ENCODE measurements at places on chromosomes 6 and 20.

GRCh38 chr20:38167851-38168760, 3.0 kb upstream of the TGM2 start:
- DNase-seq: peak; percentile 98

DNA sequence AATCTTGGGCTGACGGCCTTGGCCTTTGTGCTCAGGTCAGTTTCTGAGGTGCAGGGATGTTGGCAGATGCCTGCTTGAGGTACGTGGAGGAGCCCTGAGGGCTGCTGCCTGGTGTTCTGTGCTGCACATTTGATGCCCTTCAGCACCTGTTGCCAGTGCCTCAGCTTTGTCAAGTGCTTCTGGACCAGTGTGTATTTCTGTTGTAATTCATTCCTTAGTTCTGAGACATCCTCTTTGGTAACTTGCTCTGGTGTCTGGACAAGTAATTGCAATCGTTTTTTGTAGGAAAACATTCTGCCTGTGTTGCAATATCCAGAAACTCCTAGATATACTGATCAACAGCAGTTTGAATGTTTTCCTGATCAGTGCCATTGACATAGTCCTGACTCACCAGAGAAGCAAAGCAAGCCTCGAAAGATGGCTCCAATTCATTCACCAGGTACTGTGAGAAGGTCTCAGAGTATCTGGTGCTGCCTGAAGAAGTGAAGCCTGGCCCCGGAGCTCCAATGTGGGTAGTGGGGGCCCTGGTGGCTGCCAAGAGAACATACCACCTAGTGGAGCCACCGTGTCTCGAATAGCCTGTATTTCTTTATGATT, 26.7 kb downstream of the ZNF337 start:
- DNase-seq: no peak

DNA sequence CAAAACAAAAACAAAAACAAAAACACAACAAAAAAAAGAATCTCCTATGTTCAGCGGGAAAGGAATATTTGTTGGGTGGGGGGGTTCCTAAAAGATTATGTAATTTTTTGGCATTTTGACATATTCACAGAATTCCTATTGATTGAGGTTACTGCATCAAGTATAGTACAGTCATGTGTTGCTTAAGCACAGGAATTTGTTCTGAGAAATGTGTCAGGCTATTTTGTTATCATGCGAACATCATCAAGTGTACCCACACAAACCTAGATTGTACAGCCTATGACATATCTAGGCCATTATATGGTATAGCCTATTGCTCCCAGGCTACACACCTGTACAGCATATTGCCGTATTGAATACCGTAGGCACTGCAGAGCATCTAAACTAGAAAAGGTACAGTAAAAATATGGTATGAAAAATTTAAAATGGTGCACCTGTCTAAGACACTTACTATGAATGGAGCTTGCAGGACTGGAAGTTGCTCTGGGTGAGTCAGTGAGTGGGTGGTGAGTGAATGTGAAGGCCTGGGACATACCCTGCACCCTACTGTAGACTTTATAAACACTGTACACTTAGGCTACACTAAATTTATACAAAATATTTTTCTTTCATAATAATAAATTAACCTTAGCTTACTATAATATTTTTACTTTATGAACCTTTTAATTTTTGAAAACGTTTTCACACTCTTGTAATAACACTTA, 110.6 kb downstream of the CDKAL1 start:
- DNase-seq: no peak

DNA sequence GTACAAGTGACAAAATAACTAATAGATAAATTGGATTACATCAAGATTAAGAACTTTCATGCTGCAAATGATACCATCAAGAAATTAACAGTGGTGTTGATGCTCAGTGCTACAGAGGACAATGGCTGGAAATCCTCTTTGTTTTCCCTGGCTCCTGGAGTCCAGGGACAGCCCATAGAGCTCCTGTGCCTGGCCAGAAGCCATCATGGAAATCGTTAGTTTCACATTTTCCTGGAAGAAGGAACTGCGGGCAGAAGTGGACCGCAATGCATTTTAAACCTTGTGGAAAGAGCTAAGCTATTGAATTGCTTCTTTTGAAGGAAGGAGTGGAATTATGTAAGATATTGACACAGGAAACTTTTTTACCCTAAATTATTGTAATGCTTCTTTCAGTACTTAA, 276.0 kb downstream of the GJA1 start:
- DNase-seq: no peak

DNA sequence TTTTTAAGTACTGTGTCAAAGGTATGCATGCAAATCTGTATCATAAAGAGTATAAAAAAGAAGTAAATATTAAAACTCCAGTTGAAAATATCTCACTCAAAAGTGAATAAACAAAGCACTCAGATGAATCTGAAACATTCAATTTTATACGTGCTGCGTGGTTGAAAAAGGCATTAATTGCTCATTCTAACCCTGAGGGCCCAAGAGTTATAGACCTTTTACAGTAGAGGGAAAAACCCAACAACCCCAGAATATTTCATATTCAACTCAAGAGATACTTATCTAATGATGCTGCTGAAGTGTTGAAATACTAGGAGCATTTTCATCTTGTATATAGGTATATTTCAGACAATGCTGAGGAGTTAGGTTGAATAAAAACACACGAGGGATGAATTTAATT, 862.8 kb upstream of the CITED2 start:
- DNase-seq: no peak

GRCh38 chr6:26593278-26594130, 3.2 kb upstream of the ABT1 start:
- DNase-seq: no peak

GRCh38 chr20:20823476-20823881, 111.0 kb upstream of the RALGAPA2 start:
- no peak for DNase-seq

DNA sequence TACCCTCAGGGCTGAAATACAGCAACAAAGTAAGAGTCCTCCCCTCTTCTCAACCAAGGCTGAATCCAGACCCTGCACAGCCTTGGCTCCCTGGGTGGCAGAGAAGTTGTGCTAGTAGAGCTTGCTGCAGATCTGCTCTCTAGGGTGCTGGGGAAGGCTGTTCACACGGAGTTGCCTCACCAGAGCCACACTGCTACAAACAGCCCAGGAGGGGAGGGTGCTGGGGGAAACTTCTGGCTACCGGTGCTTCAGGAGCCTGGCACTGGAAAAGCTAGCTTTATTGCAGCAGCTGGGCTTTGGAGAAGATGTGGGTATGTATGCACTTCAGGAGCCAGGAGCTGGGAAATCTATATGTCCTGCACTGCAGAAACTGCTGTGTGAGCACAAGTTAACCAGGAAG, 37.6 kb upstream of the SUPT3H start:
- no peak for DNase-seq

DNA sequence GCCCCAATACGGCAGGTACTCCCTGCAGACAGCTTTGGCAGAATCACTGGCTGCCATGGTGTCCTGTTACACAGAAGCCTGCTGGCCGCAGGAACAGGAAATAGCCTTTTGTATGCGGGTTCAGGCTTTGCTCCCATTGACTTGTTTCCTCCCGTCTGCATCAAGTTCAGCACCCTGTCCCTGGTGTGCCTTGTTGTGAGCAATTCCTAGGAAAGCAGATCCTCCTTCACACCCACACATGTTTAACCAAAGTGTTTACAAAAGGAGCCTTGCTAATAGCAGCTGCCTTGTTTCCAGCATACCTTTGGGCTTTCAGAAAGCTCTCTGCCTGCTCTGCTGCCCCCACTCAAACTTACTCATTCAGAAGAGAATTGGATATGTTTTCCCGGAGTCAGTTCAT, 127.2 kb upstream of the SUPT3H start:
- no peak for DNase-seq

DNA sequence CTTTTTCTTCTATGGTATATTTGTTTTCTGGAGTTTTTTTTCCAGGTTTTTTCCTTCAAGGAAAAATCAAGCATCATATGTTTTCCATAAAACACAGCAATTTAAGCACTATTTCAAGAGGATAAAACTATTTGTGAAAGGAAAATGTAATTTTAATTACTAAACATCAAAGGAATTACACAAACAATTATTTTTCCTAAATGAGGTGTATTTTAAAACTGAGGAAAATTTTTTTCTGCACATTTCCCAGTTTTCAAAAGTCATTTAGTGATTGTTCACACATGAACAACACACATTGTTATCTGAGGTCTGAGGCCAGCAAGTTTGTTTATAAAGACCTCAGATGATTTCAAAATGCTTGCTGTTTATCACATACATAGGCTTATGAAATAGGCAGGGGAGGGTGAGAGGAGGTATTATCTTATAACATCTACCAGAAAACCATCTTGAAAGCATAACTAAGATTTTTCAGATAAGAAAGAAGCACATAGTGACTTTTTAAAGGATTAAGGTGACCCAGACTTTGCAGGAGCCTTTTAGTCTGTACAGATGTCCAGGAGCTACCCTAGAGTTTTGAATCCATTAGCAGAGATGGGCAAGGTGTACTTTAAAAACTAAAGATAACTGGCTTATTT, 381.6 kb downstream of the GJA1 start:
- DNase-seq: no peak

DNA sequence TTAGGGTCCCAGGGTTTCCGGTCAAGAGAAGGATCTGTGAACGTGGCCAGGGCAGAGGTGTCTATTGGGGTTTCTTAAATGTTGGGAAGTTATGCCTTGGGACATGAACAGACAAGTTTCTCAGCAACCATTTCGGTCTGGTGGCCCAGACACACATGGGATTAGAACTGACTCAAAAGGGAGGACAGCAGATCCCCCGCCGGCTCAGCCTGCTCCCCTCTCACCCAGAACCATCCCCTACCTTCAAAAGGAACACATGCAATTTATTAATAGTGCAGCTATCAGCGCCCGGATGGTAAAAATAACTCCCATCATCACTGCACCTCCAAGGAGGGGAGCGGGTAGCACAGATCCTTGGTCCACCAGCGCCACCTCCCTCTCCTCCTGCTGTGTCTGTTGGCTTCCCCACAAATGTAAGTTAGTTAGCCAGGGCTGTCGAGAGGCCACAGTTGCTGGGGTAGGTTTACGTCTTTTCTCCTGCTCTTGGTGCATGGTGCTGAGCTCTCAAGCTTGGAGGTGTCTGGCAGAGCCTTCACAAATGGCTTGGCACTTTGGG, 77.1 kb downstream of the TRAM2 start:
- DNase-seq: peak; percentile 75

GRCh38 chr20:46226602-46227001, 81.7 kb downstream of the CDH22 start:
- DNase-seq: no peak

GRCh38 chr6:3617192-3617631, 134.3 kb downstream of the PXDC1 start:
- no peak for DNase-seq

DNA sequence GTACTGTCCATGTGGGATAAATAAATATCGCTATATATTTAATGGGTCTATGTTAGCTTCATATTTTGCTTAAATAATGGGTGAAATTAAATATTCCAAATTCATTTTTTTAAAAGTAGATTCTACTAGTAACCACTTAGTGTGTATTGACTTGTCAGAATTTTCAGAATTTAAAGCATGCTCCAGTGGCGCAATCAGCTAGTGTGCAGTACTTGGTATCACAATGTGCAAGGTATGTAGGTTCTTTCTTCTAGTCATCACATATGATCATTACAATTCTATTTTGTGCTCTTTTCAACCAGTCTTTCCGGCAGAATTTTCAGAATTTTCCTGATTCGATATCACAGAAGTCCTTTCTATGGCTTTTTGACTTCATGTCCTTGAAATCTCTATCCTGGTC, 32.6 kb downstream of the PDE7B start:
- no peak for DNase-seq

DNA sequence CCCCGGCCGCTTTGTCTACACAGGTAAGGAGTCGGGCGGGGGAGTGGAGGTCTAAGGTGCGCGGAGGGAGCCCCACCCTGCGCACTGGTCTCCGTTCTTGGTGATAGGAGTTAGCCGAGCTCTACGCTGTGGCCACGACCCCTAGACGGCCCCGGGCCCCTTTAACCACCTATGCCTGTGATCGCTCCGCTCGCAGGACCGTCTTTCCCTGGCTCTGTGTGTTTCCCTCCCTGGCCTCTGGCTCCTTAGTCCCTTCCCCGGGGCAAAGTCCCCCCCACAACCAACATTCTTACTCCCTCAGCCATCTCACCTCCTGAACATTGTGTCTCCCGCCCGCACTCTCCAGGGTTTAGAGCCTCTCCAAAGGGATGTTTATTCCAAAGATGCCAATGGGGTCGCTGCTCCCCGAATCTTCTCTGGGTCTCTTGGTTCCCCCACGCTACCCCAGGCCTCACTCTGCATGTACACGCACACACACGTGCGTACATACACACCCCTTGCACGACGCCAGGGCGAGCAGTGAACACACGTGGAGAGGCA, 50.4 kb downstream of the CPXM1 start:
- no peak for DNase-seq

DNA sequence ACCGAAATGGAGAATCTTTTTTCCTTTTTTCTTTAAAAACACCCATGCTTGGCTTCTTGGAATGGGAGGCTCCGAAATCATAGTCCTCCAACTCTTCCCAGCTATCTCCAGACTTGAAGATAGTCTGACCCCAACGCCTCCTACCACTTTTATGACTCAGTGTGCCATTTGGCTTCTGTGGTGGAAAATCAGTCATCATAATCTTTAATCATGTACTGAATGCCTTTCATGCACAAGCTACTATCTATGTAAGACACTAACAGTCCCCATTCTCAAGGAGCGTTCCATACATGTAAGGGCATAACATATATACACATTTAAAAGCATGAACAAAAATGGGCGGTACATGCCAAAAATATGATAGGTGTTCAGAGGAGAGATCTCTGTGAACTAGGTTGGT, 44.1 kb downstream of the TMEM14B start:
- no peak for DNase-seq

DNA sequence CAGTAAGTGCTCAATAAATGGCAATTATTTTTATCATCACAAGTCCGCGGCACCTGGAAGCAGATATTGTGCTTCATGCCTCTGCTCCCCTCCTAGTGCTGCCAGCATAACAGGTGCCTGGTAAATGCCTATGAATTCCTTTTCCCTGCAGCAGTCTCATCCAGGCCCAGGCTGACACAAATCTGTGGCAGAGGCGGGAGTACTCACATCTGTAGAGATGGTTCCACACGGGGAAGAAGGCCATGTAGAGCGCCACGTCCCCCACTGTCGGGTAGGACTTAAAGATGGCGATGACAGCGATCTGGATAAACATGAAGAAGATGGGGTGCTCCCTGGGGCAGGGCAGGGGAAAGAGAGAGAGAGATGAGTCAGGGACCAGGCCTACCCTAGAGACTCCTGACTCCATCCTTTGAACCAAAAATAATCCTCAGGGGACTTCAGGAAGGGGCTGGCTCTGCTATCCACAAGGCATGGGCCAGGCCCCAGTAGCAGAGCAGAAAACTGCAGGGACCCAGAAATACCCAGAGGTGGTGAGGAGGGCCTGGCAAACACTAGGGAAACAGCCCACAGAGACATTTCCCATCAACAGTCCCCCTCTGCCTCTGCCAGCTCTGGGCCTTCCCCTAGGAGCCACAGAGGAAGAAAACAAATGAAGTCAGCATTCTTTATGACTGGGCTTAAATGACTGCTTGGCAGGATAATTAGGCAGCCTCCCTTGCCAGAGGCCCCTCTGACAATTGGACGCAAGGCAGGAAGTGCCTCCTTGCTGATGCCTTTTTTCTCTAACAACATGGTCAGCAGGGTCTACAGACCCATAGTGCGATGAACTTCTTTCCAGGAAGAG, 23.0 kb downstream of the MAP1LC3A start:
- peak; percentile 64 for DNase-seq

GRCh38 chr6:20670750-20671149, 136.5 kb downstream of the CDKAL1 start:
- DNase-seq: no peak

All from ascending aorta (tissue), 2 donors.